AG04450 (cell line): ENCODE measurements at places on chromosomes 5 and 9. TPM values are rescaled to one million over a fixed set of nuclear protein-coding genes. Genes with fewer than 3 reads are reported as not detected.

DNA sequence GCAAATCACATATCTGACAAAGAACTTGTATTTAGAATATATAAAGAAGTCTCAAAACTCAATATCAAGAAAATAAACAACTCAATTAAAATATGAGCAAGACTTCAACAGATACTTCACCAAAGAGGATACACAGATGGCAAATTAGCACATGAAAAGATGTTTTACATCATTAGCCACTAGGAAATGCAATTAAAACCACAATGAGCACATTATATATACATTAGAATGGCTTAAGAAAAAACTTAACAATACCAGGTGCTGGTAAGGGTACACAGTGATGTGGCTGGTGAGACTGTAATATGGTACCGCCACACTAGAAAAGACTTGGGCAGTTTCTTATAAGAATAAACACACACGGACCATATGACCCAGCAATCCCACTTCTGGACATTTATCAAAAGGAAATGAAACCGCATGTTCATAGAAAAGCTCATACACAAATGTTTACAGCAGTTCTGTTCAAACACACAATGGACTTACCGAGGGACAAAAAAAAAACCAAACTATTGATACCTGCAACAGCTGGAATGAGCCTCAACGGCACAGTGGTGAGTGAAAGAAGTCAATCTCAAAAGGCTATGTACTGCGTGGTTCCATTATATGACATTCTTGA, 27.6 kb downstream of the SEMA4D start:
- DNase-seq = no peak

GRCh38 chr9:2469681-2470221, 151.8 kb upstream of the VLDLR start:
- no peak for DNase-seq

DNA sequence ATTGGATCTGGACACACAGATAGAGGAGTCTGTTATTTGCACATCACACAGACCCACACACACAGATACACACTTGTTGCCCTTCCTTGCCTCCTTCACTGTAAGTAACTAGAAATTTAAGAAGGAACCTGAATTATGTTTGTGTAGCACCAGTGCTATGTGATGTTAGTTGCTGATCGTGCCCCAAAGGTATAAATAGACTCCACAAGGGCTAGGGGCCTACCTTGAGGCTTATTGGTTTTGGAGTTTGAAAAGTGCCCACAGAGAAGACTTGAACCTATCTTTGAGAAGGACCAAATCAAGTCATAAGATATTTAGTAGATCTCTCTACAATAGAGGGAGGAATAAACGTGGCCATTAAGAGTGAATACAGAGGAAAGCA, 8.8 kb upstream of the TGFBI start:
- no peak for DNase-seq

Gene PCDHGA2
- 6.1 and 6.3 TPM in 2 replicates for polyA plus RNA-seq

Gene SPZ1
- not detected in 2 replicates for polyA plus RNA-seq

GRCh38 chr9:110926828-110927487, 111.3 kb downstream of the LPAR1 start:
- no peak for DNase-seq

DNA sequence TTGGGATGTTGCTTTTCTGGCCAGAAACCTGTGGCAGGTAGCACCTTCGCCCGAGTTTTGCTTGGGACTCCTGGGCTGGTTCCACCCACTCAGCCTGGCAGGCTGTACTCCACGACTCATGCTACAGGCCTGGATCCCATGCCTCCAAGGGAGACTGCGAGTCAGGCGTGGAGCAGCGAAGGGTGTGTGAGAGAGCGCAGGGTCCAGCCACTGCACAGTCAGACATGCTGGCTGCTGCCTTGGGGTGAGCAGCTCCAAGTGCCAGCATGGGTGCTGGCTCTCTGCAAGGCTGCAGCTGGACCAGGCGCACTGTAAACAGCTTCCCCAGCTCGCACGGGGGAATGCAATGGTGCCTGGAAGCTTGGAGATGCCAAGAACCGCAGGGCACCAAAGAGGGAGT, 249.6 kb upstream of the EDIL3 start:
- DNase-seq = no peak

DNA sequence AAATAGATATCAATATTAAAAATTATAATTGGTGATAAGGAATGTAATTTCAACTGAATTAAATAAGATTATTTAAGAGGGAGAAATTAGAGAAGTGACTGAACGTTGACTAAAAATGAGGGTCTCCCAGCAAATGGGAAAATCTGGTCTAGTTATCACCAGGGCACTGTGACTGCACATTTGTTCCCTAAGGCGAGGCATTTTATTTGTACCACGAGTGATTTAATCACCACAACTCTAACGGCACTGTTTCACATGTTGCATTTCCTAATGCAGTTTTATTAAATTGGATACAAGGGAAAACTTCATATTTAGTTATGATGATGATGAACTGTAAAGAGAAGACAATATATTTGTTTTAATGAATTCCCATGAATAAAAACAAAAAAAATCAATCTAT, 26.4 kb upstream of the FAM240B start:
- DNase-seq = no peak

GRCh38 chr9:8616414-8616813, 816.8 kb upstream of the DMAC1 start:
- no peak for DNase-seq

Gene DNAH5
- 9.9 and 12.4 TPM in 2 replicates for polyA plus RNA-seq

Gene UQCRQ
- 318 and 329 TPM in 2 replicates for polyA plus RNA-seq

GRCh38 chr5:157549954-157550549, 25.5 kb downstream of the ADAM19 start:
- no peak for DNase-seq

- DNase-seq = no peak
These were observed 107.6 kb downstream of the RNF180 start for GRCh38 chr5:64273276-64273675.

- DNase-seq = no peak
These were observed 219.5 kb downstream of the PCSK5 start for GRCh38 chr9:76109953-76110352.

- DNase-seq = no peak
These were observed 190.6 kb downstream of the DAB2IP start for GRCh38 chr9:121841771-121842611.

Gene TLX3
- not detected in 2 replicates for polyA plus RNA-seq

DNA sequence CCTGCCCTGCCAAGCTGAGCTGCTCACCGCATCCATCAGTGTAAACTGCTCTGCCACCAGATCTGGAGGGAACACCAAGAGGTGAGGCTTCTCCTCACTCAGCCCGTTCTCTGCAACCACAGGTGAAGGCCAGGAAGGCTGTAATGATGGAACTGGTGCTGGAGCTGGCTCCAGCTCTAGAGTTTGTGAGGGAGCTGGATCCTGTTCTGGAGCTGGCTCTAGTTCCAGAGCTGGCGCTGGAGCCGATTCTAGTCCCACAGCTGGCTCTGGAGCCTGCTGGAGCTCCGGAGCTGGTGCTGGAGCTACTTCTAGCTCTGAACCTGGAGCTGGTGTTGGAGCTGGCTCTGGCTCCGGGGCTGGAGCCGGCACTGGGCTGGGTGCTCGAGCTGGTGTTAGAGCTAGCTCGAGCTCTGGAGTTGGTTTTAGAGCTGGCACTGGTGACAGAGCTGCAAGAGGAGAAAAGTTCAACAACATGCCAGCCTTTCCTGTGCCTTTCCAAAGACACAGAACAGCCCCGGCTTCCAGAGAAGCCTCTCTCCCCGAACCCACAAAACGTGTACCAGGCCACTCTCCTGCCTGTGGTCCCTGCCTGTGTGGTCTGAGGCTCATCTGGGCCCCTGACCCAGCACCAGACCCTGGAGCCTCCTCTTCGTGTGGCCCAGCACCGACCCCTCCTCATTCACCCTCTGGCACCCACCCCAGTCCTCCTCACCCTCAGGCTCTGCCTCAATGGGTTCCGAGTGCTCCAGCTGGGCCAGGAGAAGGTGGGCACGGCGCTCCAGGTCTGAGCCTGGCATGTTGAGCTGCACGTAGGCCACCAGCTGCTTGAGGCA, 12.9 kb downstream of the RALGDS start:
- no peak for DNase-seq

DNA sequence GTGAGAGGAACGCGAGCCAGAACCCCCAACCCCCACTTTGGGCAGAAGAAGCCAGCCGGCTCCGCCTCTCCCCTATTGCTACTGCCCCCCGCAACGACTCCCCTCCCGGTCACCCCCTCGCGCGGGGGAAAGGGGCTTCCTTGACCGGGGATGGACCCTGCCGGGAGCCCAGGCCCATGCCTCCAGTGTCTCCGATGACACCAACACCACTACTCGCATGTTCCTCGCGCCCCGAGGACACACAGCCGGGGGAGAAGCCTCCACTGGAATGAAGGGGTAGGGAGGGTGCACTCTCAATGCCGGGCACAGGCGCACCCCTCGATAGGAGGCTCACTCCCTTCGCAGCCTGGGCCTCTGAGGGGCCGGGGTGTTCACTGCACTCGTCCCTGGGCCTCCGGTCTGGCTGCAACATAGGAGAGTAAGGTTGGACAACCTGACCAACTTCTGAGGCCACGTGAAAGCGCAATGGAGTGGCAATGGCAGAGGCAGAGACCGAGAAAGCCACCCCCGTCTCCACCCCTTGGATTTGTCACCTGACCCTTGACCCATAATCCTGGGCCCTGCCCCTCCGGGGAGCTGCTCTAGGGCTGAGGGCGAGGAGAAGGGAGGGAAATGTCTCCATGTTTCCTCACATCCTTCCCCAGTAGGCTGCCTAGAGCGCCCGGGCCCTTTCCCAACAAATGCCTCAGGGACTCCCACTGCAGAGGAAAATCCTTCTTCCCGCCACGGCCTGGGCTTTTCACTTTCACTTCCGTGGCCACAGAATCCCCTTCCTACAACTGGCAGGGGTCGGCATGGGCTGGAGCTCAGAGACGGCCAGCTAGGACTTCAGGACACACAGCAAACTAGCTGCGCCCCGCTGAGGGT, 1.1 kb upstream of the CNTFR start:
- no peak for DNase-seq

DNA sequence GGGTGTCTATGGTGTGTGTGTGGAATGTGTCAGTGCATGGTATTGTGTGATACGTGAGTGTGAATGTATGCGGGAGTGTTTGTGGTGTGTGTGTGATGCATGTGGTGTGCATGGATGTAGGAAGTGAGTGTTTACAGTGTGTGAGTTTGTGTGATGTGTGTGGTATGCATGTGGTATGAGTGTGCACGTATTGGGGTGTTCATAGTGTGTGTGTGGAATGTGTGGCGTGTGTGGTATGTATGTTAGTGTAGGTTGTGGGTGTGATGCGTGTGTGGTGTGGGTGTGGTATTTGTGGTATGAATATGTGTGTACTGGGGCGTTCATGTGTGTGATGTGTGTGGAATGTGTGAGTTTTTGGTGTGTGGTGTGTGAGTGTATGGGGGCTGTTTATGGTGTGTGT, 40.1 kb upstream of the BICD2 start:
- no peak for DNase-seq

Gene IFNA13
- not detected in 2 replicates for polyA plus RNA-seq

- no peak for DNase-seq
These were observed 2.0 kb upstream of the GARNL3 start for GRCh38 chr9:127262602-127263001.

Gene DAB2IP
- 20.4 and 20.5 TPM in 2 replicates for polyA plus RNA-seq

DNA sequence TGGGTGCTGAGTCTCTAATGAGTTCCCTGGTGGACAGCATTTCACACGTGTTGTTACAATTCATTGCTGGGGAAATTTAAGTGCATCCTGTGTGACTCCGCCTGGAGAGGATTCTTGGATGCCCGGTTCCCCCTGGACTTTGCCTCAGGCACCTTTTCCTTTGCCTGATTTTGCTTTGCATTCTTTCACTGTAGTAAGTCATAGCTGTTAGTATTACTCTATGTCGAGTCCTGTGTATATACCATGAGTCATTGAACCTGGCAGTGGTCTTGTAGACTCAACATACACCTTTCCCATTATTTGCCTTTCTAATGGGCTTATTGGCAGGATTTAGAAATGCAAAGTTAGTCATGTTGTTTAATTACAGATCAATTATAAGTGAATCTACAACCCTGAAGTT, 81.9 kb upstream of the DHFR start:
- DNase-seq = no peak

DNA sequence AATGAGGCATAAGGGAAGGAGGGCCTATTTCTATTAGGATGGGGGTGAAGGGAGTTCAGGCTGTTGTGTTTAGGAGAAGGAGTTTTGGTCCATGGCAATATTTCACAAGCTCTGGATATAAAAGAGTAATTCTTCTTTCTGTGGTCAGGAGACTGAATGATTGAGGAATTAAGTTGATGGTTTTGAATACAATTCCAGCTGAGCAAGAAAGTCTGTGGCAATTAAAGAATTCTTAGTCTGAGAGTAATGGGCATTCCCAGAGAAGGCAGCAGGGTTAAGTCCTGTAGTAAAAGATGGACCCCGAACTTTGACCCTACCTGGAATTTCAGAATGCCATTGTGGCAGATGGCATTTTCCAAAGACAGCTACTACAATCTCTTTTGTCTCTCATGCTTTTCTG, 202.6 kb downstream of the TLE4 start:
- no peak for DNase-seq

GRCh38 chr5:139488260-139488659, 5.7 kb upstream of the STING1 start:
- DNase-seq = no peak

DNA sequence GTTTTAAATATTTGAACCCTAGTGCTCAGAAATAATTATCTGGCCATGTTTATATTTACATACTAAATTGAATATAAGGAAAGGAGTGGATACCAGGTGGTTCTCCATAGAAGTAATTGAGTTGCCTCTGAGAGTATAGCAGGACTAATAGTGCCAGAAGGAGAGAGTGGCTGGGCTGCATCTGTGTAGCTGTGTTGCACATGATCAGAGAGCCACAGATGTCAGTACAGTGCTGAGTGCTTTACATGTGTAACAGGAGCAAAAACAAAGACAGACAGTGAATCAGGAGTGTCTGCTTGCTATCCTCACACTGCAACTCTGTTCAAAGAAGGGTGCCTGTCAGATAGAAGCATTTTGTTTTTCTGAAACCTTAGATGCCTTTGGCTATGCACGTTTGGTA, 353.9 kb upstream of the PAPPA start:
- DNase-seq = no peak

Gene PRRX2
- polyA plus RNA-seq = 8.3 and 15.0 TPM in 2 replicates

DNA sequence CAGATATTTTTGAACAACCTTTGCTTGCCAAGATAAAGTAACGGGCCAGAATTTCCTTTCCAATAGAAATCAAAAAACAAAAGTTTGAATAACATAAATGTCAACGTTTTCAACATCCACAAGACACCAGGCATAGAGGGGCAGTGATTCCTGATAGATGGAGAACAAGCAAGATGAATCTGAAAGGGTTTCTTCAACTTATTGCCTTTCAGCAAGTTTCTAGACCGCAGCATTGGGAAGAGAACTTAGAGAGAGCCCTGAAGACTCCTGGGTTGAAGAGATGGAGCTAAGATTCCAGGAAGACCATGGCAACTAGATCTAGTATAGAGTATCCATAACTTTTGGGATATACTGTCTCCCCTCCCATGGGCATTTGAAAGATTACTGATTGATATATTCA, 751.4 kb upstream of the CTNND2 start:
- no peak for DNase-seq

GRCh38 chr9:115649991-115650472, 503.6 kb upstream of the PAPPA start:
- DNase-seq = peak; percentile 87
